IPS DF 6.9 (cell line): ENCODE measurements at places on chromosomes 1 and 21.

GRCh38 chr1:28917757-28918118, 3.4 kb downstream of the EPB41 start:
- no peaks in the 10 kb centered on the region for H3K27me3 ChIP-seq
- H3K4me1 ChIP-seq = peaks cover 2% of the 10 kb centered on the region; the same call in 1 of the 2 replicates
- no peak overlapping the region for H3K4me3 ChIP-seq
- no peaks in the 10 kb centered on the region for H3K36me3 ChIP-seq
- H3K27ac ChIP-seq = no peak overlapping the region

- H3K27me3 ChIP-seq = no peaks in the 10 kb centered on the region
- H3K4me3 ChIP-seq = no peak overlapping the region
- DNase-seq = no peak
- no peaks in the 10 kb centered on the region for H3K36me3 ChIP-seq
Measured at GRCh38 chr1:59978026-59978425, 51.5 kb upstream of the CYP2J2 start.

GRCh38 chr1:6588893-6589520, 9.2 kb downstream of the ZBTB48 start:
- H3K27me3 ChIP-seq = no peaks in the 10 kb centered on the region
- DNase-seq = no peak
- no peak overlapping the region for H3K4me3 ChIP-seq
- no peaks in the 10 kb centered on the region for H3K4me1 ChIP-seq

DNA sequence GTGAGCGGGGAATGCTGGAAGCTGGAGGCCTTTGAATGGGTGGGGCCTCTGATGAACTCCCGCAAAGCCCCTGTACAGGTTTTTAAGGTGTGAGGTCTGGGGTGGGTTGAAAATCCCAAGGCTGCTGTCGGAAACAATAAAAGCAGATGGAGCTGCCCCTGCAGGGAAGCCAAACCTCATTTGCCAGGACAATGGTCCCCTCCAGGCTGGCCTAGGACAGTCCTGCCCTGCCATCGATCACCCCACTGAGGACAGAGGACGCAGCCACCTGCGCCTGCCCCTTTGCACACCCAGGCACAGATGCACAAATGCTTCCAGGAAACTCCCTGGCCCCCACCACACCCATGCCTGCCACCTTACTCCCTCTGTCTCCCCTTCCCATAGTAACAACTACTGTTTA, 4.4 kb downstream of the DRAXIN start:
- H3K36me3 ChIP-seq = no peaks in the 10 kb centered on the region
- peaks cover 16% of the 10 kb centered on the region for H3K4me1 ChIP-seq
- no peak overlapping the region for H3K27ac ChIP-seq
- H3K27me3 ChIP-seq = no peaks in the 10 kb centered on the region
- DNase-seq = no peak
- no peak overlapping the region for H3K4me3 ChIP-seq

DNA sequence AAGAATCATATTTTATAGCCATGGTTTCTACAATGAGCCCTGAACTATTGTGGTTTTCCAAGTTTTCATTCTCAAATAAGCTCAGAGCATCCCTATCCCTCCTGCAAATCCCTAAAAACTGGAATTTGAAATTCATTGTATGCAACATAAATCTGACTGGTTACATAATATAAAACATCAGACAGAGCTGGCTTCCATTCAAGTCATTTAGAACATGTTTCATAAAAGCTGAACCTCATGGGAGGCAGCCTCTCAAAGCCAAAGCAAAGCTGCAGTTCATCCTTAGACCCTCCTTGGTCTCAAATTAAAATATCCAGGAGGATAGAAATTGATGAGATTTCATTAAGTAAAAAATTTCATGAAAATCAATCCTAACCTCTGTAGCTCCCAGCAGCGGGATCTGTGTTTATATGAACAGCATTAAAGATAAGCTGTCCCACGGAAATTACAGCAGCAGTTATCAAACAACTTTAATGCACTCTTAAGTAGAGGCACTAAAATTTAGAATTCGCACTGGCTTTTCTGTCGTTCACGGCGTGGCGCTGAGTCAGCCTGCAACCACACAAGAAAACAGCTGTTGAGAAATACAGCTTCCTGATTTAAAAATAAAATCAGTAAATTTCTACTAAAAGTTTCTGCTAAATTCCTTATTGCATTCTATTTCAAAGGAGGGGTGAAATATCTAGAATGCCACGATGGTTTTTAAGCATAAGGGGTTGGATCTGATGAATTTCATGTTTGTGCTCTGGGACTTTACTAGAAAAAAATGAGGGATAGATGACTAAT, 99.9 kb upstream of the TIAM1 start:
- no peaks in the 10 kb centered on the region for H3K36me3 ChIP-seq
- H3K4me1 ChIP-seq = no peaks in the 10 kb centered on the region
- H3K27me3 ChIP-seq = no peaks in the 10 kb centered on the region
- no peak for DNase-seq
- no peak overlapping the region for H3K27ac ChIP-seq
- H3K4me3 ChIP-seq = no peak overlapping the region

DNA sequence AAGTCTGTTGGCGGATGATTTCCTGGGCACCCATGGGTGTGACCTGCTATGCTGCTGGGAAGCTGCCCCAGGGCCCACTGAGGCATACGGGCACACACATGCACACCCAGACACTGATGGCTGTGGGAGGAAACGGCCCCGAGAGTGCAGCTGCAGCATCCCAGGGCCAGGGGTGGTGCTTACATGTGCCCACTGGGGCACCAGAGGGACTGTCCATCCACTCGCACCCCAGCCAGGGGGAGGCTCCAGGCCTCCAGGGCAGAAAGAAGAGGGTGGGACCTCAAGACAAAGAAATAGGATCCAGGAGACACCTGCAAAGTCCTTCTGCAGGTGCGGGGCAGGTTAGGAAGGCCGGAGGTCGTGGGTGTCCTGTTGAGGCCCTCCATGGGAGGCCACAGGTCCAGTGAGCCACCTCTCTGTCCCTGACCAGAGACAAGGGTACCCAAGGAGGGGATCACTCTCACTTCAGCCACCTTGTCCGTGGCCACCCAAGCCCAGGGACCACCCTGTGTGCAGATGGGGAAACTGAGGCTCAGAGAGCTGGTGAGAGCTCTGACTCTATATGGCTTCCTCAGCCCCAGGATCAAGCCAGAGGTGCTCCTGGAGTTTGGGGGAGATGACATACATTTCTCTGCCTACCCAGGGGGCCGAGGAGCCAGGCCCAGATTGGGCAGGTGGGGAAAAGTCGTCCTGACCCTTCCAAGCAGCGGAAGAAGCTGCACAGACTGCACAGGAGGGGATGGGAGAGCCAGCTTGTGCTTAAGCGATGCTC, 57.1 kb downstream of the WNT9A start:
- no peak overlapping the region for H3K4me3 ChIP-seq
- peaks cover 9% of the 10 kb centered on the region for H3K4me1 ChIP-seq
- H3K27ac ChIP-seq = no peak overlapping the region
- H3K27me3 ChIP-seq = no peaks in the 10 kb centered on the region
- no peaks in the 10 kb centered on the region for H3K36me3 ChIP-seq

- H3K36me3 ChIP-seq = peaks cover 24% of the 10 kb centered on the region
- no peaks in the 10 kb centered on the region for H3K27me3 ChIP-seq
- peaks cover 3% of the 10 kb centered on the region; the same call in 1 of the 2 replicates for H3K4me1 ChIP-seq
- H3K27ac ChIP-seq = no peak overlapping the region
- no peak overlapping the region for H3K4me3 ChIP-seq
Measured at GRCh38 chr1:35559317-35559944, 1.8 kb downstream of the NCDN start.

GRCh38 chr1:8145545-8146202, 119.6 kb upstream of the ERRFI1 start:
- no peak for DNase-seq
- no peak overlapping the region for H3K4me3 ChIP-seq
- no peaks in the 10 kb centered on the region for H3K36me3 ChIP-seq
- no peaks in the 10 kb centered on the region for H3K27me3 ChIP-seq

GRCh38 chr1:236122176-236122575, 20.2 kb upstream of the GPR137B start:
- H3K36me3 ChIP-seq = no peaks in the 10 kb centered on the region
- no peaks in the 10 kb centered on the region for H3K27me3 ChIP-seq
- H3K4me3 ChIP-seq = no peak overlapping the region
- no peak for DNase-seq
- H3K4me1 ChIP-seq = no peaks in the 10 kb centered on the region
- H3K27ac ChIP-seq = no peak overlapping the region

DNA sequence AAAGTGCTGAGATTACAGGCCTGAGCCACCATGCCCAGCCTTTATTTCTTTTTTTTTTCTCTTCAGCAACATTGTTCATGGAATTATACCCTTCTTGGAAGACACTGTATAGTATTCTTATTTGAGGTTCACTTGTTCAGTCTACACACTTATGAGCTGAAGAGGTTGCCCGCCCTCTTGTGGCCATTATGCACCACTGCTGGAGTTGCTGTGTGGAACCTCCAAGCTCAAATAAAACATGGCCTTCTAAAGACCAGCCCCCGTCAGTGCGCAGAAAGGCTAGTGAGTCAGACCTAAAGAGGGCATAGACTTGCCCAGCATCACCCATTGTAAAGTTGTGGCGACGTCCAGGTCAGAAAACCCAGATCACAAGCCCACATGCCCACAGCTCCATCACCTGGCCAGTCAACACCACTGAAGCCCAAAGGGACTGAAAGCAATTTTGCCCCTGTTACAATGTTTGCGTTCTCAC, 20.4 kb downstream of the LURAP1 start:
- peaks cover 3% of the 10 kb centered on the region; the same call in 1 of the 2 replicates for H3K36me3 ChIP-seq
- H3K27ac ChIP-seq = no peak overlapping the region

DNA sequence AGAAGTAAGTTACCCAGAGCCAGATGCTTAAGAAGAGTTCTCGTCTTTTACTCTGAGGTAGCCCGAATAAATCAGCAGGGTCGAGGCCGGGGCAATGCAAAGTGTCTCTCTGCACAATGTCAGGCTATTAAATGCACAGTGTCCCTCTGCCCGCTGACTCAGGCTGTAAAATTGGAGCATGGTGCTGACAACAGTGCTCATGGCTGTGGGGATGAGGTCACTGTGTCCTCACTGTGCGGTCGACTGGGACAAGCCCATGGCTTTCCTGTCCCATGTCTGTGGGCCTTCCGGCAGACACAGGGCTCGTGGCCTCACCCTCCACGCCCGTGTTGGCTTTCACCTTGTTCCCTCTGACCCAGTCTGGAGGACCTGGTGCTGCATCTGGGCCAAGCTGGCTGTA, 14.6 kb upstream of the SLC2A1 start:
- DNase-seq = no peak
- H3K4me3 ChIP-seq = no peak overlapping the region
- peaks cover 13% of the 10 kb centered on the region for H3K36me3 ChIP-seq
- H3K27me3 ChIP-seq = no peaks in the 10 kb centered on the region

GRCh38 chr1:158285756-158286241, 3.9 kb upstream of the CD1C start:
- no peaks in the 10 kb centered on the region for H3K27me3 ChIP-seq
- H3K4me3 ChIP-seq = no peak overlapping the region
- H3K36me3 ChIP-seq = no peaks in the 10 kb centered on the region
- no peak overlapping the region for H3K27ac ChIP-seq
- no peaks in the 10 kb centered on the region for H3K4me1 ChIP-seq
- DNase-seq = no peak

DNA sequence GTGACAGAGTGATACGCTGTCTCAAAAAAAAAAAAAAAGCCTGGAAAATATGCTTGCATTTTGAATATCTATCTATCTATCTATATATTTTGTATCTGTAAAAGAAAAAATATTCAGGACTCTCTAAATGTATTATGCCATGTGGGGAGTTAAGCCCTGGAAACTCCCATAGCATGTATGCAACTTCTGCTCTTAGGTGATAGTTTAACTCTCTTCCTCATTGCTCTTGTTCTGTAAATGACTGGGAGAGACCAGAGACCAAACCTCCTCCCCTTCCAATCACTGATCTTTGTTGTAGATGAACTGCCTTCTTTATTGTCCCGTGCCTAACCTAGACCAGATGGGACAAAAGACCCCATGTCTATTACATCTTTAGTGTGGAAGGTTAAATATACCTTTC, 37.6 kb upstream of the CAMTA1 start:
- H3K36me3 ChIP-seq = no peaks in the 10 kb centered on the region
- no peak overlapping the region for H3K4me3 ChIP-seq
- H3K27ac ChIP-seq = no peak overlapping the region
- H3K27me3 ChIP-seq = no peaks in the 10 kb centered on the region

DNA sequence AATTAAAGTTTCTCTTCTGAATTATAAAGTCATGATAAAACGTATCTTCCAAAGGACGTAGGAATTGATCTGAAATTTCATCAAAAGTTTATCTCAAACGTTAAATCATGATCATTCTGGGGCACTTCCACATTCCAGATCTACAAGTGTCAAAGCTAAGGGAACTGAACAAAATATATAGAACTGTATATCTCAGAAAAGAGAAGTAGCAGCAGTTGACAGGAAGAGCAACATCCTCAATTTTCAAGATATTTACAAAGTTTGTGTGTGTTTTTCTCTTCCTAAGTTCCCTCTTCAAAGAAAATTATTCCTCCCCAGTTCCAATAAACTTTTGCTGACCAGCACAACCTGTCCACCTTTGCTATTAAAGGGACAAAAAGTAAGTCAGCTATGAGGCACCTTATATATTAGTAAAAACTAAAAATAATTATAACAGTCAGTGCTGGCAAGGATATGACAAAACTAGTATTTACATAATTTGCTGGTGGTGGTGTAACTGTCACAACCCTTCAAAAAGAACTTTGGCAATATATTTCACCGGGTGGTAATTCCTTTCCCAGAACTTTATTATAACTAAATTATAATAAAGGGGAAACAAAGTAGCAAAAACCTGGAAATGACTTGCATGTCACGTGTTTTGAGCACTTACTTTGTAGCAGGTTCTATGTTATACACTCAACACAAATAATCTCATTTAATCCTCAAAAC, 38.5 kb upstream of the EYA3 start:
- H3K36me3 ChIP-seq = no peaks in the 10 kb centered on the region
- no peak for DNase-seq
- H3K27ac ChIP-seq = no peak overlapping the region
- H3K4me1 ChIP-seq = no peaks in the 10 kb centered on the region

GRCh38 chr1:24865168-24865567, 64.9 kb downstream of the RUNX3 start:
- DNase-seq = no peak
- H3K27ac ChIP-seq = no peak overlapping the region
- H3K27me3 ChIP-seq = no peaks in the 10 kb centered on the region
- H3K4me1 ChIP-seq = peaks cover 2% of the 10 kb centered on the region; the same call in 1 of the 2 replicates
- no peak overlapping the region for H3K4me3 ChIP-seq

GRCh38 chr21:28250946-28251345, 741.7 kb downstream of the LTN1 start:
- no peaks in the 10 kb centered on the region for H3K27me3 ChIP-seq
- H3K36me3 ChIP-seq = no peaks in the 10 kb centered on the region
- no peak overlapping the region for H3K27ac ChIP-seq
- DNase-seq = no peak
